ENCODE measurements at places on chromosomes 11 and 22.
A peak's percentile ranks its signal among the peaks of the same experiment; 100 is the strongest.

GRCh38 chr11:86589856-86590589, 82.4 kb downstream of the ME3 start:
- no peak for DNase-seq

DNA sequence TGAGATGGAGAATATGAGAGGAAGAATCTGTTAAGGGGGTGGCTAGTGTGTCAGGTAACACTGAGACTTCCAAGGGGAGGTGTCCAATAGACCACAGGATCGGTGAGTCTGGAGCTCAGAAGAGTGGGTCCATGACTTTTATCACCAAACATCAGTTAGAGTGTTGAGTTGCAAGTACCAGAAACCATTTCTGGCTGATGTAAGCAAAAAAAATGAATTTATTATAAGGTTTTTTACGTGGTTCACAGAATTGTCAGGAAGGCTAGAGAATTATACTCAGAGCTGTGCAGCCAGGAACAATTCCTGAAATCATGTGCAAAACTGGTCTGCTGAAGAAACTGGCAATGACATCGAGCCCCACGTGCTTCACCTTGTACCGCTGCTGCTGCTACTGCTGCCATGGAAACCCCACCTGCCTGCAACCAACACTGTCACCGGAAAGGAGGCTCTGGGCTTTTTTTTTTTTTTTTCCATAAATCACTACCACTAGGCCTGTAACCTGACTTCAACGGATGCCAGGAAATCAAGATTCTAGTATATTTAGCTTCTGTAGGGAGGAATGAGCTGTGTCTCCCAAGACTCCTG, 16.6 kb upstream of the STK33 start:
- no peak for DNase-seq

DNA sequence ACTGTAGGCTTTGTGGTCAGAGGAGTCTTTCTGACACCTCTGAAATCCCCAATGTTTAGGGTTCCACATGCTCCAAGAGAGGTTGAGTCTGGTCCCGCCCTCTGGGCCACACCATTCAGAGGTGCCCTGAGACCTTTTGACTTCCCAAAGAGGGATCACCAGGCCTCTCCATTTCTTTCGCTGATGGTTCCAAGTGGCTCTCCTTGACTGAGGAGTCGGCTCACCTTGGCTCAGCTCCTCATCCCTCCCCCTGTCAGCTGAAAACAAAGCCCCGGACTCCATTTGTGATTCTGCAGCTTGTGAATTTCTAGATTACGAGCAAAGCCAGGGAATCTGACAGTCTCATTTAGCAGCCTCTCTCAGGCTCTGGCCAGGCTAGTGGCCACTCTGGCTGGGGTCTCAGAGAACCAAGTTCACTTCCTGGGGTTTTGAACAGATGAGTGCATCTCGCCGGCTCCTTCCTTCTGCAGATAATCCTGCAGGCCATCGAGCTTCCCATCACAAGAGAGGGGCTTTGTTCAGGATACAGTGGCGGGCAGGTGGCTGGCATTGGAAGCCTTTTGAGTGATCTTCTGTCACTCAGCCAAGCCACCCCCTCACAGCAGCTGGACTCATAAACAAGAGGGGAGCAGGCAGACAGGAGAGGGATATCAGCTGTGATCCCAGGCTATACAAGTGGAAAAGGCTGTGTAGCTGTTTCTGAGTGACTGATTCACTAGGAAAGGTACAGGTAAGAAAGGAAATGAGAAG, 102.9 kb downstream of the TRIM29 start:
- DNase-seq = no peak

DNA sequence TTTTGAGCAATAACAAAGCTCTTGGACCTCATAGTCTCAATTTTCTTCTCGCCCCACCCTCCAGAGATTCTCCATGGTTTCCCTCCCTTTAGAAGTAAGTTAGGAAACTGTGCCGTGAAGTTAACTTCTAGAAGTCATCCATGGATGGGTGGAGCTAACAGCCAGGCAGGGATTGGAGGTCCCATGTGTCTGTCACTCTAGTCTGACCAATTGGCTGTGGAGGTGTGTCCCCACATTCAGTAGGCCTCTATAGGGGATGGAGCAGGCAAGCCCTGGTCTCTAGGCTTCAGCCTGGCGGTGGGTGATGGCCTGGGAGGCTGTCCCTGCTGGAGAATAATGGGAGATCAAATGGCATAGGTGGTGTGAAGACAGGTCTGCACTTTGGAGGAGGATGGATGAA, 50.7 kb downstream of the TP53I11 start:
- DNase-seq = no peak

DNA sequence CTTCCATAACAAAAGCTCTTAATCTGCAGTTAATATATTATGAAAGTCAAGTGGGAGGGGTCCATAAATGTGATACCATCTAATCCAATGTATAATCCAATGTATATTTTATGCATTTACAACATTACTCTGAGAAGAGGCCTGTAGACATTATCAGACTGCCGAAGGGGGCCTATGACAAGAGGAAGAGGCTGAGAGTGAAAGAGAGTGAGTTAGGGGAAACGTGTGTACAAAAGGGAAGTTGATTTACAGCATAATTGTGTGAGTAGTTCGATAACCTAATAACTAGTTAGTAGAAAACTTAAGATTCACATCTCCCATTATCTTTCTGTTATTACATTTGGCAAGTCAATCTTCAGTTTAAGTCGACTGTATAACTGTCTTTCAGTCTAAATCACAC, 86.6 kb downstream of the DDX10 start:
- DNase-seq = no peak

- no peak for DNase-seq
These were observed 3.0 kb upstream of the RIN1 start for GRCh38 chr11:66339162-66339675.

DNA sequence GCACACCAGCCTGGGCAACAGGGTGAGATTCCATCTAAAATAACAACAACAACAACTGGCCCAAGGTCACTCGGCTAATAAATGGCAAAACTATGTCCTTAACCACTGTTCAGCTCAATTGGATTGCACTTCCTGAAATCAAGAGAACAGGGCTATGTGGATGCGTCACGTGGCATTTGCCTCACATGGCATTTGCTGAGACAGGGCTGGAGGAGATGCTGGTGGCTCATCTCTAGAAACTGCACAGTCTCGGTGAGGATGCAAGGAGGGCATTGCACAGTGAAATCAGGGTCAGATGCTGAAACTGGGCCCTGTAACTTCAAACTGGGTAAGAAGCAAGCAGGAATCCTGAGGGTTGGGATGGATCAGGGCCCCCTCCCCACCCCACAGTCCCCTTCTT, 171.9 kb downstream of the BUD13 start:
- no peak for DNase-seq

DNA sequence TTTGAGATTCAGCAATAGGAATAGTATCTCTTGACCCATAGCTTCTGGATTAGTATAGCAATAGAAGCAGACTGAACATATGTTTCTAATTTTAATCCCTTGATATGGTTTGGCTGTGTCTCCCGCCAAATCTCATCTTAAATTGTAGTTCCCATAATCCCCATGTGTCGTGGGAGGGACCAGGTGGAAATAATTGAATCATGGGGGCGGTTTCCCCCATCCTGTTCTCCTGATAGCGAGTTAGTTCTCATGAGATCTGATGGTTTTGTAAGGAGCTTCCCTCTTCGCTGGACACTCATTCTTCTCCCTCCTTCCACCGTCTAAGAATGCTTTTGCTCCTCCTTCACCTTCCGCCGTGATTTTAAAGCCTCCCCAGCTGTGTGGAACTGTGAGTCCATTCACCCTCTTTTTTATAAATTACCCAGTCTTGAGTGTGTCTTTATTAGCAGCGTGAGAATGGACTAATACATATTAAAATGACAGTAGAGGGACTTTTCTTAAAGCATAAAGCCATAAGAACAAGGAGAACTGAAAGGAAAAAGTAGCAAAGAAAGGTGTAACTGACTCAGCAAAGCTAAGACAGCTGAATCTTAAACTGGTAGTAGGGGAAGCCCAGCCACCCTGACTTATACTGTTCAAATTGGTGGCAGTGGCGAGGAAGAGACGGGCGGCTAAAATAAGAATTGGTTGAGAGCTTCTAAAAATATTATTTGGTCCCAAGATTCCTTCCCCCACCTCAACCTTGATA, 20.3 kb upstream of the SLN start:
- no peak for DNase-seq

DNA sequence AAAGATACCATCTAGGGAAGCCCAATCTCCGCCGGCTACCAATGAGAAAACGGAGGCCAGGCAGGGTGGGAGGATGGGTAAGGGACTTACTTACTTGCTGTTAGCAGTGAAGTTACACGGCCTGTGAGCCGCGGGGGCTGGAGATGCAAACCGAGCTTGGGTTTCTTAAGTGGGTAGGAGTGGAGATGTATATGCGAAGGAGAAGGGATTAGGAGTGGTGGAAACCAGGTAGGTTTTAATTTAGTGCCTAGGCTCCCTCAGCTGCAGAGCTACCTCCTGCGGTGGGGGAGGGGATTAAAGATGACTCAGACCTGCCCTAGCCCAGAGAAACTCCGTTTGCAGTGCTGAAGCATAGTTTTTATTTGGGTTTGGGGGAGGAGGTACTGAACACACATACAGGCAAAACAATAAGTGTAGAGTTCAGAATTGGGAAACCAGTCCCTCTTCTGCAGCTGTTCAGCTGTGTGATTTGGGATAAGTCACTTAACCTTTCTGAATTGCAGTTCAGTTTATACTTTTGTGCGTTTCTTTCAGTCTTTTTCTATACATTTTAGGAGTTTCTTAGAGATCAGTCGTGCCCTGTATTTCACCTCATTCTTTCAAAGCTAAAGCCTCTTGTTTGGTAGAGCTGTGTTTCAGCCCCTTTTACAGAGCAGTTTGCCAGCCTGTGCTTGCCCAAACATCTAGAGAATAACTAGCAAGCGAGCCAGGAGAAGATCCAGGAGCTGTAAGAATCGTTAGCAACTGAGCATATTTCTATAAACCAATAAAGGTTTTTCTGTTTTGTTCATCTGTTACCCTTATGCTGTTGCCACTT, 596 bp upstream of the TNRC6B start:
- peak; percentile 51 for DNase-seq

DNA sequence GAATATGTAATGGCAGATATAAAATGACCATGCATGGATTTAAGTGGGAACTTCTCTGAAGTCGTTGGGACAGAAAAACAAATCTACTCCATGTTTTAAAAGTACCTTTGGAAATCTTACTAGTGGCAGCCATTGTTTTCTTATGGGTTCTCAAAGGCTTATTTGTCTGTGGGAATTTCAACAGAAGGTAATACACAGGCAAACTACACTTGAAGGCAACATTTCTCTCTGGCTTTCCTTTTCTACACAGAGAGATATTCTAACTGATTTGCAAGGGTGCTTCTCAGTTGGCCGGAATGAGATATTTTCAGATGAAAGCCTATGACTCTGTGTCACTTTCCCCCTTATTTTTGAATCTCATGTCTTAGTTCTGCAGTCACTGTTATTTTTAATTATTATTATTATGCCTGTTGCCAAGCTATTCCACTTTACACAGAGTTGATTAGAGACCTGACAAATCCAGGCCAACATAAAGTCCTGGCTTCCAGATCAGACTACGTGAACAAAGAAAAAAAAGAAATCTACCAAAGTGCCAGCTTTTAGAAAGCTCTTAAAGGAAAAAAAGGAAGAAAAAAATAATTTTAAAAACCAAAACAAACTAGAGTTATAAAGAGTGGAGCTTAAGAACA, 18.9 kb upstream of the PSMA1 start:
- DNase-seq = no peak

- DNase-seq = no peak
These were observed 72.7 kb upstream of the TTC12 start for GRCh38 chr11:113241636-113242054.

GRCh38 chr11:120556797-120557196, 45.2 kb downstream of the GRIK4 start:
- no peak for DNase-seq

DNA sequence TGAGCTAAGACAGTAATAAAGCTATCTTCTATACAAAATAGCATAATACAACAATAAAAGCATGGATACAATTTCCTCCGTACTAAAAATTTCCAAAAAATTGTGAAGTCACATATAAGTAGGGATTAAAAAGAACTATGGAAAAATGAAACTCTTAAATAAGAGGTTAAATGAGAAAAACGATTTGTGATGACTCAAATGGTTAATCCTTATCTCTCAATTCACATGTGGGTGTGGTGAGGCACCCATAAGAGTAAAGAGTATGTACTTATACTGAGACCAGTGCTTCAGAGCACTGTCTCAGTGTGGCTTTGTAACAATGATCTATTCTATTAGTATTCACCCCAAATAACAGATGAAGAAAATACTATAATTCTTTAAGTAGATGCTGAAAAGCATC, 25.0 kb upstream of the CCDC34 start:
- no peak for DNase-seq

DNA sequence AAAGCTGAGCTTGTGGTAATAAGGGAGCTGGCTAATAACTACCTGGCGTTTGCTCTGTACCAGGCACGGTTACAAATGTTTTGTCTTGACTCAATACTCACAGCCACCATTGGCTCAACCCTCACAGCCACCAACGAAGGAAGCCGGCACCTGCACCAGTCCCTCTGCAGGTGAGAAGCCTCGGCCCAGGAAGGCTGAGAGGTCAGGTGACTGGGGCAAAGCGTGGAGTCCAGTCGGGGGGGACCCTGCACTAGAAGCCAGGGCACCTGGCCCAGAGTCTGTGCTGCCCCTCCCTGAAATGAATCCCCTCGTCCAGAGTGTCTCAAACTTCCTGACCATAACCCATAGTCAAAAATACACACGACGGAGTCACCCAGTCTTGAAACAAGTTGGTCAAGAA, 90.1 kb downstream of the PHF21B start:
- DNase-seq = no peak

DNA sequence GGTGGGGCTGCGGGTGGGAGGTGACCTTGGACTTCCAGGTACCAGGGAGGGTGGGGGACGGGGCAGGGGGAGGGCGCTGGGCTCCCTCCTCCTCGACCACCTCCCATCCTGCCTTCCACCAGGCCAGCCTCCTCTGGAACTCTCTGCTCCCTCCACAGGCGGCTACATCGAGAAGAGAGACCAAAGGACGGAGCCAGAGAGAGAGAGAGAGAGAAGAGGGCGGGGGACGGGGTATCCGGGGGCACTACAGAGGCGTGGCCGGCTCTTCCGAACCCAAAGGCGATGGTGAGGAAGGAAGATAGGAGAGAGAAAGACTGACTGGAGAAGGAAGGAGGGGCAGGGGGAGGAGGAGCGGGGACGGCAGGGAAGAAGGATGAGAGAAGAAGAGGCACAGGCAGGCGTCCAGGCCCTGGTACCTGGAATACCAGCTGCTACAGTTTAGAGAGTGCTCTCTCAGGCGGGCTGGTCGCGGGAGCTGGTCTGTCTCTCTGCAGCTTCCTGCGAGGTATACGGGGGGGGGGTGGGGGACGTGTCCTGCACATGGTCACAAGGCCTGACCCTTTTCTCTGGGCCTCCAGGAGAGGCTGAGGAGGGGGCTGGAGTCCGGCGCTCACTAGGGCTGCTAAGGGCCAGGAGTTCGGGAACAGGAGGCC, 38.0 kb downstream of the IGSF9B start:
- no peak for DNase-seq

GRCh38 chr11:100719362-100719761, 32.3 kb downstream of the ARHGAP42 start:
- no peak for DNase-seq

DNA sequence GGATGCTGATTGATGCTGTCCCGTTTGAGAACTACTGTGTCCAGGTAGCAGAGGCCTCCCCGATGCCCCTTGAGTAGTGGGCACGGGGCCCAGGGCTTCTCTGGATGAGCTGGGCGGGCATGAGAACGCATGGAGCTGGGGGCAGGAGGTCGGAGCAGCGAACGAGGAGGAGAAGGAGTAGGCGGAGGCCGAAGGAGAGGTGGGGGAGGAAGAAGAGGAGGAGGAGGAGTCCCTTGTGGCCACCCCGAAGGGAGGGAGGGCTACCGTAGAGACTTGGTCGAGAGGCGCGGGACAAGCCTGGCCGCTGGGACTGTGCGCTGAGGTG, 62.9 kb downstream of the CRYBB2 start:
- DNase-seq = no peak

GRCh38 chr22:49849161-49850020, 4.3 kb upstream of the ZBED4 start:
- DNase-seq = no peak
